Astrocyte of the hippocampus (primary cell): ENCODE measurements at places on chromosomes 1 and 21.
A peak's percentile ranks its signal among the peaks of the same experiment; 100 is the strongest.

GRCh38 chr1:13794231-13795187 is 94.5 kb downstream of the PRDM2 start:
- DNase-seq, result no peak

- DNase-seq, result no peak
Observed at GRCh38 chr1:111998332-111998731, 8.9 kb upstream of the KCND3 start.

GRCh38 chr1:234212764-234213657 is 160.2 kb upstream of the COA6 start:
- DNase-seq, result peak; percentile 63

- DNase-seq, result peak; percentile 96
Observed at GRCh38 chr1:64042331-64043100, 160.9 kb upstream of the UBE2U start.

GRCh38 chr1:32753532-32754316 is 51.2 kb upstream of the SYNC start:
- peak; percentile 94 for DNase-seq

DNA sequence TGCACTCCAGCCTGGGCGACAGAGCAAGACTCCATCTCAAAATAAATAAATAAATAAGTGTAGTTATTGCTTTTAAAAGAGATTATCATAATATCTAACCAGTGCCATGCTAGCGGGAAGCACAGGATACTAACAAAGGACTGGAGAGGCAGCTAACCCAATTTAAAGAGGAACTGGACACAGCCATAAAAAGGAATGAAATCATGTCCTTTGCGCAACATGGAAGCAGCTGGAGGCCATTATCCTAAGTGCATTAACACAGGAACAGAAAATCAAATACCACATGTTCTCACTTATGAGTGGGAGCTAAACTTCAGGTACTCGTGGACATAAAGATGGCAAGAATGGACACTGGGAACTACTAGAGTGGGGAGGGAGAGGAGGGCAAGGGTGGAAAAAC is 54.9 kb downstream of the TM2D1 start:
- DNase-seq, result no peak

GRCh38 chr1:17392199-17392740 is 20.3 kb downstream of the PADI6 start:
- DNase-seq, result no peak

DNA sequence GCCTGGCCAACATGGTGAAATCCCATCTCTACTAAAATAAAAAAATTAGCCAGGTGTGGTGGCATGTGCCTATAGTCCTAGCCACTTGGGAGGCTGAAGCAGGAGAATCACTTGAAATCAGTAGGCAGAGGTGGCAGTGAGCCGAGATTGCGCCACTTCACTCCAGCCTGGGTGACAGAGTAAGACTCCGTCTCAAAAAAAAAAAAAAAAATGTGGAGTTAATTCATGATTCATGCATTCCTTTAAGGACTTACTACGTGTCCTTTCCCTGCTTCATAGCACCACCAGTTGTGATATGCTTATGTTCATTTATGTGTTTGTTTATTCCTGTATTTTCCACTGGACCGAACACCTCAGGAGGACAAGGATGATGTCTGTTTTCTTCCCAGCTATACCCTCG is 12.7 kb upstream of the PRELP start:
- DNase-seq, result peak; percentile 48

DNA sequence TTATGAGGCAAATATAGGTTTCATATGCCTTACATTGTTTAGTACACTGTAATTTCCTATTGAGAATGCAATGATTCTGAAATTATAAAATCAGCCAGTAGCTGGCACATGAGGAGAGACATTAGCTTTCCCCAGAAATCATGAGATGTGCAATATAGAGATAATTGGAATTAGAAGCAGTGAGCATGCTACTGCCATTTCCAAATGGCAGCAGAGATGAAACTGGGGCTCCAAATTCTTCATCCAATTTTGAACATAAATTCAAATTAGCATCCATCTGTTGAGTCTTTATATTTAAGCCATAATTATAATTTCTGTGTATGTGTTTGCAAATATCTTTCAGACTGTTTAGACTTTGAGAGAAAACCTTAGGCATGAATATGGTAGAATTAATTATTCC is 28.8 kb downstream of the PTGER3 start:
- DNase-seq, result no peak

DNA sequence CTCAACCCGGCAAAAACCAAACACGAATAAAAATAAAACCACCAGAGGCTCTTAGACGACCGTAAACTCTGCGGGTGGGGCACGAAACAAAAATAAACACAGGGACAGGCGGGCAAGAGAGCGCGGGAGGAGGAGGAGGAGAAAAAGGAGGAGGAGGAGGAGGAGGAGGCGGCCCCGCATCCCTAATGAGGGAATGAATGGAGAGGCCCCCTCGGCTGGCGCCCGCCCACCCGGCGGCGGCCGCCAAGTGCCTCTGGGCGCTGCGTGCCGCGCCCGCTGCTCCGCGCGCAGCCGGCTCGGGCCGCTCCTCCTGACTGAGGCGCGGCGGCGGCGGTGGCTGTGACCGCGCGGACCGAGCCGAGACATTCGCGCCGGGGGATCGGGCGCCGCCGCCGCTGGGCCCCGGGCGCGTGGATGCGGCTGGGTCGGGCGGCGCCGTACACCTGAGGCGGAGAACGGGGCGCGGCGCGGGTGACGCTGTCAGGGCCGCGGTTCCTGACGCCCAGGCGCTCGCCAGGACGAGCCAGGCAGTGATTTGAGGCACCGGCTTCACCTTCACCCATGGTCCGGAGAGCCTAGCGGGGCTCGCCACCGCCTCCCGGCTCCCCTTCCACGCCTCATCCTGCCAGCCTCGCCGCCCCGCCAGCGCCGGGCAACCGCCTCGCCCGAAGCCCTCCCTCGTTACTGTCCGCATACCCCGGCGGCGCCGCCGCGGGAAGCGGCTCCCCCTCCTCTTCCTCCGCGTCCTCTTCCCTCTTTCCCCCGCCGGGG is at the start of gene MARK1:
Gene MARK1 (plus strand): TSS at position 229 of the 771 bp plus-strand sequence. CDS start 687 bp downstream, outside the sequence.
- DNase-seq, result peak; percentile 82
